ENCODE measurements at places on chromosomes 11 and 22. TPM values are rescaled to one million over a fixed set of nuclear protein-coding genes. Genes with fewer than 3 reads are reported as not detected.

Gene KCTD14
- total RNA-seq: 7.8 TPM

Gene OR51B5
- total RNA-seq: 2.3 TPM

Gene CLP1
- 10.5 TPM for total RNA-seq

Gene TSSK2
- not detected for total RNA-seq

Gene ABCG4
- 0.76 TPM for total RNA-seq

Gene SCGB1C1
- not detected for total RNA-seq

Gene P4HA3
- total RNA-seq: 0.58 TPM

Gene KDM4D
- 2.6 TPM for total RNA-seq

Gene DDI1
- not detected for total RNA-seq

Gene SMIM35
- total RNA-seq: not detected

Gene IGF2
- 562 TPM for total RNA-seq

Gene TSPAN18
- 27.6 TPM for total RNA-seq

Gene MMP3
- total RNA-seq: not detected

Gene TMEM191B
- total RNA-seq: 3.1 TPM

Gene OR52H1
- 2.3 TPM for total RNA-seq

Gene FADS2
- 35.3 TPM for total RNA-seq

Gene C22orf42
- total RNA-seq: not detected
